ENCODE measurements at places on chromosomes 6 and 20.
A peak's percentile ranks its signal among the peaks of the same experiment; 100 is the strongest.

DNA sequence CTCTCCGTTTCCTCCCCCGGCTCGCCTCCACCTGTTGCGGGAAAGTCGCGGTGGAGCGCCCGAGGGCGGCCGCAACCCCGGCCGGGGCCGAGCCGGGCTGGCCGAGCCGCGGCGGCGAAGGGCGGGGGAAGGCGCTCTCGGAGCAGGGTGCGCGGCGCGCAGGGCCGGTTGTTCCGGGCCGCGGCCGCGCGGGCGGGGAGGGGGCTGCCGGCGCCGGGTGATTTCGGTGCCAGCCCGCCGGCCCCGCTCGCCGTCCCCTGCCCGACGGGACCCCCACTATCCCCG is 235 bp downstream of the MAP7 start:
- no peak for DNase-seq

- no peak for DNase-seq
Observed at GRCh38 chr6:44397424-44398164, 10.1 kb downstream of the CDC5L start.

DNA sequence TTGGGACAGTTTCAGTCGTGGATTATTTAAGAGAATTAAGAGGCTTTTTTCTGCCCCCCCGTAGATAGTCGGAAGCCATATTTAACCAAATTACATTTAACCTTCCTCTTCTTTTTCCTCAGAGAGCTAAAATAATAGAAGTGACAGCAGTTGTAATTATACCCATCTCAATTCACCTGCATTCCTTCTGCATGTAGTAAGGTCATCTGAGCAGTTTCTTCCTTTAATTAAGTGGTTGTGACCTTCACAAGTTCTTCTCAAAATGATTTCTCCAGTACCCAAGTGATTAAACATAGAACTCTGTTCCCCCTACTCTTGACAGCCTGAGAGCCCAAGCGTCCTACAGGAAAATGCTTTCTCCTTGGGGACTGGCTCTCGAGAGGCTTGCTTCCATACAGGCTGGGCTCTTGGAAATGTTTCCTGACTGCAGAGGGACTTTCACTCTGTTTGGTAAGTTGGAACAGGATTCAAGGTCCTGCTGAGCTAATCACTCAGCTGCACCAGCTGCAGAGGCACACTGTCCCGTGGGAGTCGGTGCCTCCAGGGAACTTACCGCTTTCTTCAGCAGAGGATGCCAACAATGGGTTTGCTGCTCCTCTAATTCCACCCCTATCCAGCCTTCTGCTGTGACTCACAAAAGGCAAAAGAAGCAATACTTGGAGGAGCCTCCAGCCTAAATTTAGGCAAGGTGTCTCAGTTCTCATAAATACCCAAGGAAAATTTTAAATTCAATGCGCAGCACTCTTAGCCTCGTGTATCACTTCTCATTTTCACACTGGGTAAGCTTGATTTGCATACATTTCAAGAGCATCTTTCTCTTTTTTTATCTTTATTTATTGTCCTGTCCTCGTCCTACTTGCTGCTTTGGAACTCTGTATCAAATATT is 414.9 kb downstream of the KIF16B start:
- no peak for DNase-seq

DNA sequence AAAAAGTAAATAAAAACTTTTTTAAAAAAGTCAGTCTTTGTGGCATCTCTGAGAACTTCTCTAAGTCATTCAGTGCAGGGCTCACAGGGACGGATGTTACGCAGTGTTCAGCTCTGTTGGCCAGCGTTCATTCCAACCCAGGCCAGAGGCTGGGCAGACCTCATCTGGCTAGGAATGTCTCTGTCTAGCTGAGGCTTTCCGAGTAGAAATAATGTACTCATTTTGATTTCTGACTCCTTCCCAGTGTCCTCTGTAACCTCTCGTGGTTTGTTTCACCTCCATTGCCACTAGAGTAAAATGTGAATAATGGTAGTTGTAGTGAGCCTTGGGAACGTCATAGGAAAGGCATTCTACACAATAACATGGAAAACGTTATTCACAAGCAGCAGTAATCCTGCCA is 135.1 kb downstream of the TMEM242 start:
- DNase-seq, result no peak

GRCh38 chr6:46719099-46719498 is 16.1 kb downstream of the PLA2G7 start:
- DNase-seq, result peak; percentile 10
